ENCODE measurements at places on chromosomes 11 and 22. TPM values are rescaled to one million over a fixed set of nuclear protein-coding genes. Genes with fewer than 3 reads are reported as not detected.

DNA sequence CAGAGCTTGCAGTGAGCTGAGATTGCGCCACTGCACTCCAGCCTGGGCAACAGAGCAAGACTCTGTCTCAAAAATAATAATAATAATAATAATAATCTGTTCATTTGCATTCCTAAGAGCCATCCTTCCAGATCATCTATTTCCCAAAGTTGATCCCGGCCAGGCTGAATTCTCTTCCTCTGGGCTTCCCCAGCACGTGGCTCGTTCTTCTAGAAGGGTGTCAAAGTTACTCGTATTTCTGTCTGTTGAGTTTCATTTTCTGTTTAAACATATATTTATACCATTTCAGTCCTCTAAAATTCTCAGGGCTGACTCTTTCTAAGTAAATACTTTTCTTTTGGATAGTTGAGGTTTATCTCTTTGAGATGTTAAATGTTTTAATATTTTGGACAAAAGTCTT, 4.8 kb upstream of the JHY start:
- no peak overlapping the region for H3K4me3 ChIP-seq
- H3K4me1 ChIP-seq: peaks cover 7% of the 10 kb centered on the region
- no peaks in the 10 kb centered on the region for H3K36me3 ChIP-seq
- H3K27ac ChIP-seq: no peak overlapping the region
- DNase-seq: no peak

Gene CRYBB3
- not detected for total RNA-seq

DNA sequence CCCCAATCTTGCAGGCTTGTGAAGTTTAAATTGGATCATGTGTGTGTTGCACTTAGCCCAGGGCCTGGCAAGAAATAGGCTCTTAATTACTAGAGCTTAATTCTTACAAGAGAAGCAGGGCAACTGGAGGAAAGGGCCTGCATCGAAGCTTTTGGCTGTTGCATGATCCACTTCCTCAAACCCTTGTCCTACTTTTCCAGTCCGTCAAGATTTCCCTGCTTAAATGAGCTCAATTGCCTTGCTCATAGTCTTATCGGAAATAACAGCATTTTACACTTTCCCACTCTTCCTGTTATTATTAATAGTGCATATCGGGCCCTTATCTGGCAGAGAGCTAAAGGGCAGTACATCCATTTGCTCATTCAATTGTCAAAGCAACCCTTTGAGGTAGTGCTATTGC, 18.1 kb downstream of the DTX4 start:
- no peak for DNase-seq
- H3K27me3 ChIP-seq: no peaks in the 10 kb centered on the region

Gene TMEM135
- total RNA-seq: 19.5 TPM

- no peak overlapping the region for H3K27ac ChIP-seq
- H3K4me1 ChIP-seq: no peaks in the 10 kb centered on the region
- peaks cover 9% of the 10 kb centered on the region for H3K27me3 ChIP-seq
Observed at GRCh38 chr11:58739725-58740430, 8.1 kb upstream of the GLYAT start.

Gene NTM
- total RNA-seq: 6.3 TPM

- no peaks in the 10 kb centered on the region for H3K27me3 ChIP-seq
- no peaks in the 10 kb centered on the region for H3K36me3 ChIP-seq
- no peak overlapping the region for H3K27ac ChIP-seq
- peaks cover 72% of the 10 kb centered on the region for H3K4me1 ChIP-seq
Observed at GRCh38 chr22:43327157-43327438, 16.1 kb downstream of the SCUBE1 start.

GRCh38 chr11:62880231-62880802, 379 bp upstream of the SLC3A2 start:
- peak overlapping the region; percentile 72 for H3K4me3 ChIP-seq
- peak; percentile 96 for DNase-seq
- peak overlapping the region; percentile 94 for H3K27ac ChIP-seq
- peaks cover 54% of the 10 kb centered on the region for H3K4me1 ChIP-seq
- peaks cover 26% of the 10 kb centered on the region for H3K36me3 ChIP-seq
- H3K27me3 ChIP-seq: no peaks in the 10 kb centered on the region

GRCh38 chr22:39748877-39749276, 144.7 kb downstream of the ENTHD1 start:
- no peak overlapping the region for H3K27ac ChIP-seq
- no peaks in the 10 kb centered on the region for H3K27me3 ChIP-seq

GRCh38 chr11:118267486-118267885, 3.4 kb upstream of the MPZL2 start:
- peaks cover 2% of the 10 kb centered on the region for H3K4me1 ChIP-seq
- no peaks in the 10 kb centered on the region for H3K36me3 ChIP-seq
- H3K27me3 ChIP-seq: peaks cover 4% of the 10 kb centered on the region
- no peak for DNase-seq

DNA sequence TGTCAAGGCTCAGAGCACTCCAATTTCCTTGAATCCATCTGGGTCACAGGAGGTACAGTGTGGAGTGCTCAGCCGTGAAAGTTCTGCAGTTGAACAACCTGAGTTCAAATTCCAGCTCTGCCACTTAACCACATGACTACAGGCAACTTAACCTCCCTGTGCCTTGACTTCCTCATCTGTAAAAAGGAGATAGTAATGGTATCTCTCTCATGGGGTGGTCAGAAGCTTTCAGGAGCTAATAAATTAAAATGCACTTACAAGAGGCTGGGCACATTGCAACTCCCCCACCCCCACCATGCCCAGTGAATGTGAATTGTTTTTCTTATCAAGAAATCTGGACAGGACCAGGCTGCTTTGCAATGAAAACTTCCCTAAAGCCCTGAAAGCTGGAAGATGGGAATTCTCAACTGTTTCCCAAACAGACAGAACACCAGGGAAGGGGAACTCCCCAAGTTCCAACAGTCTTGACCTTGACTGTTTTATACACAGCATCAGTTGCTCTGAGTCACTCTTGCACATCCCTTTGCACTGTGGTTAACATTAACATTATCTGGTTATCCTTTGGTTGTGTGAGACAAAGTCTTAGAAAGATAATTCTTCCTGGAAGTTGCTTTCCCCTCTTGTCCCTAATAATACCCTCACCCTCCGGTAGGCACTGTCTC, 137.0 kb downstream of the SLC1A2 start:
- no peaks in the 10 kb centered on the region for H3K36me3 ChIP-seq
- no peak for DNase-seq
- peaks cover 4% of the 10 kb centered on the region for H3K4me1 ChIP-seq
- H3K27ac ChIP-seq: peak overlapping the region; percentile 45

GRCh38 chr11:74299015-74299414, 12.4 kb downstream of the P4HA3 start:
- no peak for DNase-seq
- H3K4me3 ChIP-seq: no peak overlapping the region
- no peaks in the 10 kb centered on the region for H3K27me3 ChIP-seq
- H3K27ac ChIP-seq: no peak overlapping the region
- no peaks in the 10 kb centered on the region for H3K36me3 ChIP-seq
- H3K4me1 ChIP-seq: no peaks in the 10 kb centered on the region

GRCh38 chr11:46393759-46394158, 2.2 kb upstream of the CHRM4 start:
- no peak overlapping the region for H3K4me3 ChIP-seq
- no peak overlapping the region for H3K27ac ChIP-seq
- peaks cover 31% of the 10 kb centered on the region for H3K36me3 ChIP-seq
- peaks cover 34% of the 10 kb centered on the region for H3K4me1 ChIP-seq
- DNase-seq: no peak

Gene FOSL1
- 3.2 TPM for total RNA-seq

Gene SEPTIN3
- total RNA-seq: 0.46 TPM

- H3K4me3 ChIP-seq: no peak overlapping the region
- no peak for DNase-seq
- H3K27me3 ChIP-seq: no peaks in the 10 kb centered on the region
- H3K27ac ChIP-seq: peak overlapping the region; percentile 10
- peaks cover 10% of the 10 kb centered on the region for H3K4me1 ChIP-seq
Observed at GRCh38 chr11:10208131-10208575, 85.9 kb downstream of the SBF2 start.

DNA sequence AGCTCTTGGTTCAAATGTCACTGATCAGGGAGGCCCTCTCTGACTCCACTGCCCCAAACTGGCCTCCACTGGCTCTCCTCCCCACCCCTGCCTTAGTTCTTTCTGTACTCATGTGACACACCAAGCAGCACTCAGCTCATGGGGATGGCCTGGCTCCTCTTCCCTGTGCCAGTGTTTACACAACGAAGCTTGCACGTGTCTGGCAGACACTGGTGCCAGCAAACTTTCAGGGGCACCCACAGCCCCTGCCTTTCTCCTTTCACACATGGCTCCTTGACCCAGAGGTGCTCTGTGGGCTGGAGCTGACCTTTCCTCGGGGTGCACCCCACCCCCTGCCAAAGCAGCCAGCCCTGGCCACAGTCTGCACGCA, 37.6 kb upstream of the PARVG start:
- H3K4me1 ChIP-seq: peaks cover 27% of the 10 kb centered on the region
- no peak for DNase-seq
- H3K4me3 ChIP-seq: no peak overlapping the region

All from esophagus muscularis mucosa (tissue), 4 donors.